ENCODE measurements at places on chromosomes 13 and 19. TPM values are rescaled to one million over a fixed set of nuclear protein-coding genes. Genes with fewer than 3 reads are reported as not detected.

DNA sequence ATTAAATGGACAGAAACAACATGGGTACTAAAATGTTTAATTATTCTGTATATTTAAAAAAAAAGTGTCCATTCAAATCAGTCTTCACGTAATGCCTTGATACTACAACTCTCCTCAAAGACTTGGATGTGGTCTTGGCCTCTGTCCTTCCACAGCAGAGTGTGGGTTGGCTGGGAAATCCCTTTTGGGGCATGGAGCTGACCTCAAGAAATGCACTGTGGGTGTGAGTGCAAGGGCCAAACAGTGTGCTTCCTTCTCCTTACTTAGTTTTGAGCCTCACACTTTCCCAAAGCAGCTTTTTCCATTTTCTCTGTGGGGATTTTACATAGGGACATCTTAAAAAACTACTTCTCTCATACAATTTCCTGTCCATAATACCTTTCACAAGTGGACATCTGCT is 607.4 kb downstream of the EFNB2 start:
- DNase-seq = no peak

DMPK gene
- 5.3 TPM for total RNA-seq

ATP8B3 gene
- total RNA-seq = 1.8 TPM

ZNF132 gene
- total RNA-seq = not detected

CAPN12 gene
- 0.62 TPM for total RNA-seq

Data from HepG2 (cell line).